ENCODE measurements at places on chromosomes 5 and 9.
A peak's percentile ranks its signal among the peaks of the same experiment; 100 is the strongest.

GRCh38 chr5:57338868-57339340 lies 143.7 kb downstream of the ACTBL2 start:
- DNase-seq: no peak

DNA sequence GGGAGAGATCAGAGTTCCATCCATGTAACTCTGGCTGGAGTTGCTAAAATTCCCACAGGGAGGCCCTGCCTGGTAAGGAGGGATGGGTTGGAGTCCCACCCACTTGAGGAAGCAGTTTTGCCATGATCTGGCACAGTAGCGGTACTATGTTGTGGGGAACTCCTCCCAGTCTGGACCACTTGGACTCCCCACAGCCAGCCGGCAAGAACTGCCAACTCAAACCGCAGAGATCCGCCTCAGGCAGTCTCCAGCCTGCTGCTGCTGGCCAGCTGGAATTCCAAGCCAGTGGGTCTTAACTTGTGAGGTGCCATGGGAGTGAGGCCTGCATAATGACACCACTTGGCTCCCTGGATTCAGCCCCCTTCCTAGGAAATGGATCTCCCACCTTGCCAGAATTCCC lies 151.9 kb downstream of the NDUFS4 start:
- DNase-seq: no peak

DNA sequence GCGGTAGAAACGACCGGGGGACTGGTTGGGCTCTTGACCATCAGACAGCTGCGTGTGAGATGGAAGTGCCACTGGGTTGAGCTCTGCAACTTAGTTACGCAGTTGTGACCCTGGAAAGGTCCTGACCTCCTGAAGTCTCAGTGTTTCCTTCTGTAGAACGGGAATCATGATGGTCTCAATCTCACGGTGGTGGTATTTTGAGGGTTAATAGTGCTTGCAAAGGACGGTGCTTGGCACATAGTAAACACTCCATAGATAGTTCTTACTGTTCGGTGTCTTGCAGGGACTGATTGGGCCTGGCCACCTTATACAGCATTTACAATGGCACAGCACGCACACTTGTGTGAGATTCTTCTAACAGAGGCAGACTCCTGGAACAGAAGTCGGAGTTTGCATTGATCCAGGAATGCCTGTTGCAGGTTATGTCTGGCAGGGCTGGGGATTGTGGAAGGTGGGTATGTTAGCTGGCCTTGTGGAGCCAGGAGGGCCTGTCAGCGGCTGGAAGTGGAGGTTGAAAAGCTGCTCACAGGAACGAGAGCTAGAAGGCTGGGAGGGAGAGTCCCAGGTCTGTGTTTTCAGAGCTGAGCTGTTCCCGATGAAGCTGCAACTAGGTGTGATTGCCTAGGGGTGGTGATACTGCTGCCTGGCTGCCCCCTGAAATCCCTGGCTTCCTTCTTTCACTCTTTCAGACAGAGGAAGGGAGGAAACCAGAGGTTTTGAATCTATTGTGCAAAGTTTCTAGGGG lies 962 bp upstream of the TXN start:
- DNase-seq: no peak

DNA sequence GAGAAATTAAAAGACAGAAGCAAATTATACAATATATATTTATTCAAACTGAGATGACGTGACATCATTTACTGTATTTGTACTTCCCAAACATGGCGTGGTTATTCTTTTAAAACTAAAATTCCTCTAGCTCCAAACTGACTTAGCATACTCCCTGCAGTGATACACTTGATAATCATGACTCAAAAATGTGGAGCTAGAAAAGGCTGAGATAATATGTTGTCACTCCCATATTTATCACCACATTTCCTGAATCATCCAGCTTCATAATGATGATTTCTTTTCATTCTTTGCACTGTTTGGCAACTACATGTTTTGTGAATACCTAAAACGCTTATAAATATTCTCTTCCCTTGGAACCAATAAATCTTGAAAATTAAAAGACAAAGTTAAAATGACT lies 341.0 kb downstream of the EBF1 start:
- peak; percentile 78 for DNase-seq

GRCh38 chr9:133170716-133171115 lies 7.0 kb upstream of the GBGT1 start:
- DNase-seq: no peak

GRCh38 chr5:109163336-109163735 lies 246.4 kb downstream of the PJA2 start:
- no peak for DNase-seq

- no peak for DNase-seq
Observed at GRCh38 chr5:123455095-123455494, 31.9 kb upstream of the CEP120 start.

- DNase-seq: no peak
Observed at GRCh38 chr5:135213027-135213386, 179.0 kb upstream of the PITX1 start.

GRCh38 chr5:93579692-93580062 lies 1.3 kb downstream of the NR2F1-AS1 start:
- no peak for DNase-seq

GRCh38 chr9:15136646-15137045 lies 170.4 kb downstream of the TTC39B start:
- no peak for DNase-seq

DNA sequence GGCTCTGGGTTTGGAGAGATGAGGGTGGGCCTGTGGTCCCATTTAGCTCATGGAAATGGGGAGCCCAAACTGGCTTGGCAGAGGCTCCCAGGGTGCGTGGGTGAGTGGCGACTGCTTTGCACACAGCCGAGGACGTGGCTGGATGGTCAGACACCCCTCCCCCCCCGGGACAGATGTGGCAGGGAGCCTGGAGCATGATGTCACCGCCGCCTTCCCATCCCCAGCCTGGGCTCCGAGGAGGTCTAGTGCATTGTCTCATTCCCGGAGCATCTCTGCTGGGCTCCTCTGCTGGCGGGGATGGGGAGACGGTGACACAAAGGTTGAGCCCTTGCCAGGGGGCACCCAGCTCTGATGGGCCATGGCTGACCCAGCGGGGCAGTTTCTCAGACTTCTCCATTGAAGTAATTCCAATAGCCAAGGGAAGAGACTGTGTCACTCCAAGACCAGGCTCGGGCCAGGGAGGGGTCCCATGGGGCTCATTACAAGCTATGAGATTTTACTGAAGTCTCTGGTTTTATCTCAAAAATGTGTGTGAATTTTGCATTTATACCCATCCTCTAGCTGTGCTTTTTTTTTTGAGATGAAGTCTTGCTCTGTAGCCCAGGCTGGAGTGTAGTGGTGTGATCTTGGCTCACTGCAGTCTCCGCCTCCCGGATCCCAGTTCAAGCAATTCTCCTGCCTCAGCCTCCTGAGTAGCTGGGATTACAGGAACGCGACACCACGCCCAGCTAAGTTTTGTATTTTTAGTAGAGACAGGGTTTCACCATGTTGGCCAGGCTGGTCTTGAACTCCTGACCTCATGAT lies 36.1 kb downstream of the HMCN2 start:
- DNase-seq: no peak

- no peak for DNase-seq
Observed at GRCh38 chr5:127838661-127839060, 135.5 kb downstream of the CCDC192 start.

- DNase-seq: no peak
Observed at GRCh38 chr9:69577123-69577522, 95.0 kb downstream of the APBA1 start.

GRCh38 chr9:22649384-22649783 lies 202.8 kb downstream of the DMRTA1 start:
- DNase-seq: no peak

- no peak for DNase-seq
Observed at GRCh38 chr9:83484990-83485389, 53.2 kb downstream of the FRMD3 start.

DNA sequence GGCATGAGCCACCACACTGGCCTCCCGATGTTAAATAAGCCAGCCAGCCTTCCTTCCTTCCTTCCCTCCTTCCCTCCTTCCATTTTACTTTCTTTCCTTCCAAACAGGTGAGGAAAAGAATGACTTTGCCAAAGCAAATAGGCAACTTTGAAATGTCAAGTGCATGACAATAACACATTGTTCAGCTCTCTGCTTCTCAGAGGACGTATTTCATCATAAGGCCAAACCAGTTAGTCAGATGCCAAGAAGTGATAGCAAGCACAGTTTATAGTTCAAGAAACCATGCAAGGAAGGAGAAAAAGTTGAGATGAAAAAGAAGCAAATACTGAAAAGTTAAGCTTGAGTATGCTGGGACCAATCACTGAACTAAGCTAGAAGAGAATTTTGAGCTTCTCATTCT lies 29.5 kb downstream of the POU4F3 start:
- DNase-seq: no peak

- peak; percentile 3 for DNase-seq
Observed at GRCh38 chr9:6305954-6306563, 22.1 kb upstream of the TPD52L3 start.

- no peak for DNase-seq
Observed at GRCh38 chr9:135068776-135069415, 18.6 kb upstream of the OLFM1 start.

DNA sequence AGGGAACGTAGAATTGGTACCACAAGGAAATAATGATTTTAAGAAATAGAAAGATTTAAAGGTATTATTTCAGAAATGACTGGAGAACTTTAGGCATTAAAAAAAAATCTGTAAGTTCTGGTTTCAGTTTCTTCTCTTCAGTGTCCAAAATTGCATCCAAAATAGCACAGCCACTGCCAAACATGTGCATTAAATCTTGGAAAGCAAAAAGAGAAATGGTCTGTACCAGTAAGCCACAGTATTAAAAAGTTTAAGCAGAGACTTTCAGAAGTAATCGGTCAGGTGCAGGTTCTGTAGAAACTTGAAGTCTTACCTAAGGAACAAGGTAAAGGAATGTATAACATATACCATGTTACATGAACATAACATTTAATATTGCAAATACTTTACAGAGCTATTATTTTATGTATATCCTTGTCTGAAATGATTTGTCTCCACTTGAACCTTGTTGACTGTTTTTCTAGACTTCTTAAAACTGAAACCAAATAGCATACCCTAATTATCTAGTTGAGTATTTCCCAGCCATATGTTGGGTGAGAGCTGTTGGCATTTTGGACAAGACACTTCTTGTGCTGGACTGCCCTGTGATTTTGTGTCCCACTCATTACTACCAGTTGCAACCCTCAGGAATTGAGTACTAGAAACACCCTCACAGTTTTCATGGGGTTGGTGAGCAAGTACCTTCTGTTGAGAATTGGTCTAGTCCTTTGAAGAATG lies 32.1 kb downstream of the NIPBL start:
- no peak for DNase-seq

GRCh38 chr9:113296796-113297558 lies 6.2 kb downstream of the RNF183 start:
- DNase-seq: no peak

GRCh38 chr5:162485666-162486292 lies 418.2 kb downstream of the GABRG2 start:
- DNase-seq: no peak

DNA sequence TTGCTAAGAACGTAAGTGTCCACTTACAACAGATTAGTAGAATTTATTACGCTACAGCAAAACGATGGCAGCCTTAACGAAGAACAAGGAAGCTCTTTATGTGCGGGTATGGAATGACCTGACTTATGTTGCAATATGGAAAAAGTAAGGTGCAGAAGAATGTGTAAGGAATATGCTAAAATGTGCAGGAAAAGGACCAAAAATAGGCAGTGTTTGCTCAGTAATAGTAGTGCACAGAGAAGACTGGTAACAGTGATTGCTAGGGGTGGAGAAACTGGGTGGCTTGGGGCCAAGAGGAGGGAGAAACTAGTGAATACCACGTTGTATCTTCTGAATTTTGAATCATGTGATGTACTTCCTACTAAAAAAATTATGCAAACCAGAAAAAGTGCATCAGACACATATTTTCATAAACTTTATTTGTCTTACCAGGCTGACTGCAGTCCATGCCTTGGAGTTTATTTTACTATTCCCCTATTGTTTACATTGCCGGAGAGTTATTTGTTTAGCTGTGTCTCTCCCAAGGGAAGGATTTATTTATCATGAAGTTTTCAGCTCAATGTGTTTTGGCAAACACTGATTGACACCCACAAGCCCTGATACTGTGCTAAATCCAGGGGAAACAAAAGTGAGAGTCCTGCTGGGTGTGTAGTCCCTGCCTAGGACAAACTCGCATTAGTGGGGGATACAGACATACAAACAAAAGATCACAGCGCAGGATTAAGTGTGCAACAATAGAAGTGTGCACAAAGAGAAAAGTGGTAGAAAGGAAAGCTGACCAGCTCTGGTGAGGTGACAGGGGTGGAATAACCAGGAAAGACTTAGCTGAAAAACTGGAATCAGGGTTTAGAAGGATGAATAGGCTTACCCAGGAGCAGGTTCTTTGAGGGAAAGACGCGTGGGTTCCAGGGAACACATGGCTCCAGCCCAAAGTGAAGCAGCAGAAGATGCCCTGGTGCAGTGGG lies 34.0 kb upstream of the ZNF484 start:
- no peak for DNase-seq

- no peak for DNase-seq
Observed at GRCh38 chr5:54049144-54049543, 261.2 kb downstream of the ARL15 start.

GRCh38 chr5:142248853-142249462 lies 75.9 kb downstream of the SPRY4 start:
- peak; percentile 90 for DNase-seq
